ENCODE measurements at places on chromosomes 2 and 18.

- DNase-seq: no peak
Measured at GRCh38 chr2:111941531-111941930, 43.1 kb downstream of the MERTK start.

DNA sequence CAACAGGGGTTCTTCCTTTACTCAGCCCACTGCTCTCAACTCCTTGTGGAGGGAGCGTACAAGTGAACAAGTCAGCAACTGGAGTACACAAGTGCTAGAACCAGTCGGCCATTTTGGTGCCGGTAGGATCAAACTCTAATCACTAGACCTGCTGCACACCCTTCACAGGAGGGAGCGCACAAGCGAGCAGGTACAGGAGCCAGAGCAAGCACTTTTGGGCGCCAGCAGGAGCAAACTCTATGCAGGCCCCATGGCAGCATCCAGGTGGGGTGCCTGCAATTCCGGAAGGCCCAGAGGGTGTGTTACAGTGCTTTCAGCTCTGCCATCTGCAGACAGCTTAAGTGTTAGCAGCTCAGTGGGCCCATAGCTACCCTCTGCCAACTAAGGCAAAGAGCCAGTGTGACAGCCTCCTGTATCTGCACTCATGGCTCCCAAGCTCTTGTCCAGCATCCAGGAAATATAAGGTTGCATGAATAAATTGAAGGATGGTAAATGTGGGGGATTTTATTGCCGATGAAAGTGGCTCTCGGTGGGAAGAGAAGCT is 426.1 kb downstream of the DCC start:
- no peak for DNase-seq

DNA sequence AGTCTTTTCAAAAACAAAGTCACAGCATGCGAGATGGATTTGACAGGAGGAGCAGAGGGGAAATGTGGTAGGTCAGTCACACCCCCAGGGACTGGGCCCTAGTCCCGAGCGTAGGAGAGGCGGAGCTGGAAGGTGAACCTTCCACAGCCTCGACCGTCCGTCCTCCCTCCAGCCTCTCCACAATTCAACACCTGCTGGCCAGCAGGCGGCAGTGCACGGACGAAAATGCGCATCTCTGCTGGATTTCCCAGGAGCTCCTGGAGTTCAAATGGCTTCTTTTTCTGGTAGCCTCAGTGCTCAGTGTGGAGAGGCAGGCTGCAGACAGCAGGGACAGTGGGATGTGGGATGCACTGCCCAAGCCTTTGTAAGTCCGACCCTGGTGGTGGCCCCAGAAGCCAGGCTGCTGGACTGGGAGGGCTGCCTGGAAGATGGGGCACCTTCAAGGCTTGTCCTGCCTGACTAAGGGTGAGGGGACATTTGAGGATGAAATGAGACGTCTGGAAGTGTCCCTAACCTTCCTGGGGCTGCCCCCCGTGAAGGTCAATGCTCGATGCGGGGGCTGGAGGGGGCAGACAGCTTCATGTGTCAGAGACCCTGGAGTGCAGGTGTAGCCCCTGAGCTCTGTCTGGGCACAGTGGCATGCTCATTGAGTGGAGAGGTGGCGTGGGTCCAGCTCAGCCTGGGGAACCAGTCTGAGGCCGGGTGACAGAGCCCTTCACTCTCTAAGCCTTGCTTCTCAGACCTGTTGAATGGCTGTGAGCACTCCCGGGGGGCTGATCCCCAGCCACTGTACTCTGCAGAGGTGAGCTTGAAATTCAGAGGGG is 189.5 kb downstream of the TFCP2L1 start:
- DNase-seq: peak; percentile 51

GRCh38 chr2:75547345-75548035 is 13.2 kb downstream of the EVA1A start:
- DNase-seq: no peak

DNA sequence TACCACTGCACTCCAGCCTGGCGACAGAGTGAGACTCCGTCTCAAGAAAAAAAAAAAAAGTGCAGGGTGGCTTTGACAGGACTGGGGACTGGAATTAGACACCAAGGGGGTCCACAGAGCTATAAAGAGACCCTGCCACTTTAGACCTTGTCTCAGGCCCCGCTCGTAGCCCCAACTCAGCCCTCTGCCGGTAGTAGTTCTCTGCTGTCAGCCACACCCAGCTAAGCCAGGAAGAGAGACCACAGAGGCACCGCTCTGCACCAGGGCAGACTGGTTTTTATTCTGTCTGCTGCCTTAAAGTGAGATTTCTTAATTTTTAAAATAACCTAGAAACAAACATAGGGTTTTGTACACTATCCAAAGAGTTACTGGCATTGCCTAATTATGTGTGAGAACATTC is 66.0 kb downstream of the STEAP3 start:
- DNase-seq: no peak

DNA sequence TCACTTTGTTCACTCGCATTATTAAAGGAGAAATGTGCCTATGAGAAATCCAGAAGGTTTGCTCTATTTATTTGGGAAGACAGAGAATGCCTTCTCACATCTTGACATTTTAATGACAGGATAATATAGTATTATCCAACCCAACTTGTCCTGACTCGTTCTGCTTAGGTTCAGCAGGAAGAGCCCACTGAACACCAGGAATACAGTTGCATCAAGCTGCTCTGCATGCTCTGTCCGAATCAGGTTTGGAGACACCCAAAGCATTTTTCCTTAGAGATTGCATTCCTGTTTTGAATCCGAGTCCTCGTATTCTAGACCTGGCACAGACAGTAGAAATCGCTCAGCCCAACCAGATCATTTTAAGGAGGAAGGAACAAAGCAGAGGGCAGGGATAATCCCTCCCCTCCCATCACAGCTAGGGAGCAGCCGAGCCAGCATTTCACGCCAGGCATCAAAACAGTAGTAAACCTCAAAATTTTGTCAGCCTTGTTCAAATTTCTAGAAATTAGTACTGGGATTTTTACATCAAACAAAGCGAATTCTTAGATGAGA is 837.4 kb upstream of the ID2 start:
- DNase-seq: no peak

GRCh38 chr18:50560681-50561629 is 1.1 kb downstream of the MAPK4 start:
- DNase-seq: peak; percentile 51

DNA sequence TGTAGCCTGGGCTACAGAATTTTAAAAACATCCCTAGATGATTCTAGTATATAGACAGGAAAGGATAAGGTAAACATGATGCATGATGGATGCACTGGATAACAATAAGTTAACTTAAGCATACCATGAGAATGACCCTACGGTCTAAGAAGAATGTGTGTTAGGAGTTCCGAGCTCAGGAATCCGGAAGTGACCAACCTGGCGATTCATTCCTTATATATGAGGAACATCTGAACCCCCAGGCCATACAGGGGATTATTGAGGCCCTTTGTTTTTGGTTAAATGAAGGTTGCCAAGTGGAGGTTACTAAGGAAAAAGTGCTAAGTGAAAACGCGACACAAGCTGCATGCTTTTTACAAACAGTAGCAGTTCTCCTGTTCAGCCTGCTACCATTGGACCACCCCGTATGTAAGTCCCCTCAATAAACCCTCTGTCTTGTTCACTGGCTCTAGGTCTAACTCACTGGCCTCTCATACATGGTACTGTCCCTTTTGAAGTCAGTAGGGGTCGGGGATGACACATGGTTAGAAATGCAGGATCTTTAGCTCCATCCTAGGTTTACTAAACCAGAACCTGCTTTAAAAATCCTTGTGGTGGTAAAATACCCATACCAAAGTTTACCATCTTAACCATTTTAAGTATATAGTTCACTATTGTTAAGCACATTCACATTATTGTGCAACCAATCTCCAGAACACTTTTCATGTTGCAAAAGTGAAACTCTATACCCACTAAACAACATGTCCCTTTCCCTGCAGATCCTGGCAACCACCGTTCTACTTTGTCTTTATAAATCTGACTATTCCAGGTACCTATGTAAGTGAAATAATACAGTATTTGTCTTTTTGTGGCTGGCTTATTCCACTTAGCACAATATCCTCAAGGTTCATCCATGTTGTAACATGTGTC is 111.0 kb upstream of the MAP4K3 start:
- DNase-seq: no peak

GRCh38 chr2:12967804-12968203 is 251.1 kb downstream of the TRIB2 start:
- DNase-seq: no peak

DNA sequence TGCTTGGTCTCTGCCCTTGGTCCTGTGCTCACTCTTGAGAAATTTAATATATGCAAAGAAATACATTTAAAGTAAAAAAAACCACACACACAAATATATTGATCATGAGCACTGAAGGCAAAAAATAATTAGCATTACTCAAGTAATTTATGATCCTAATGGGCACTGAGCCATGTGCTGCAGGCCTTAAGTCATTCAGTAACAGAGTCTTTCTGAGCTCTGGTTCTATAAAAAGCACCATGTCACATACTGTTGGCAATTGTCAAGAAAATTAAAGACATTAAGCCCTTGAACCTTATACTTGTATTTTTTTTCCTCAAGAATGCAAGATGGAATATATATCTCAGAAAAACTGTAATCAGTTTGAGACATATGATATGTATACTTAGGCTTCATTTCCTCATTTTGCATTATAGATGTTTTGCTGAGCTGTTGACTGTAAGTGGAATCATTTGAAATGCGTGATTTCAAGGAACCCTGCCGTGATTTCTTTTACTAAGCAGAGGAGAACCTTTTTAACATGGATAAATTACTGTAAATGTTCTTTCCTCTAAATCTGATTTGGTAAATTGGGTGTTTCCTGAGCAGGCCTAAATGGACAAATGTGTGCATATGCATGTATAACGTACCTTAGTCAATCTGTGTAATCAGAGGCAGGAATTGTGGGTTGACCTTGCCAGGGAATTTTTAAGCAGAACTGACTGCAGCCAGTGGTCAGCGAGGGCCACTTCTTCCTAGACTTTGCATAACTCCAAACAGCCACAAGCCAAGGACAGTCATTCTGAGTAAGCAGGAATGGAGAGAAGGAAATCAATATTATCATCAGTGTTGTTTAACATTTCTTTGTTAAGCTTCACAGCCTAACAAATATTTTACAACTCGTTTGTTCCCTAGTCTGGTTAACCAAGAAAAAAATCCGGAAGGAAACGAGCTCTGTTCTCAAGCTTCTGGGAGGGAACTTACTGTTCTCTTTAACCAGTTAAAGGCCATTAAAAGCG is 191.5 kb upstream of the ATP5MC3 start:
- no peak for DNase-seq

DNA sequence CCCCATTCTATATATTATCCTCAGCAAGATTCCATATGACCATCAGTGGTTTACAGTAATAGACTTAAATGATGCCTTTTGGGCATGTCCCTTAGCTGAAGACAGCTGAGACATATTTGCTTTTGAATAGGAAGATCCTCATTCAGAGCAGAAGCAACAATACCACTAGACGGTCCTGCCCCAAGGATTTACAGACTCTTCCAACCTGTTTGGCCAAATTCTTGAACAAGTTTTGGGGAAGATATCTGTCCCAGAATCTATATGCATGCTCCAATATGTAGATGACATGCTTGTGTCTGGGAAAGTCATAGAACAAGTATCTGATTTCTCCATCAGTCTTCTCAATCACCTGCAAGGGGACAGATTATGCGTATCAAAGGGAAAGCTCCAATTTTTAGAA is 137.1 kb upstream of the RMP24 start:
- DNase-seq: no peak

GRCh38 chr2:158960193-158960592 is 8.2 kb upstream of the TANC1 start:
- DNase-seq: no peak

GRCh38 chr2:53103679-53104078 is 663.9 kb upstream of the CHAC2 start:
- no peak for DNase-seq

- DNase-seq: no peak
Measured at GRCh38 chr2:100174026-100174431, 31.6 kb upstream of the AFF3 start.

DNA sequence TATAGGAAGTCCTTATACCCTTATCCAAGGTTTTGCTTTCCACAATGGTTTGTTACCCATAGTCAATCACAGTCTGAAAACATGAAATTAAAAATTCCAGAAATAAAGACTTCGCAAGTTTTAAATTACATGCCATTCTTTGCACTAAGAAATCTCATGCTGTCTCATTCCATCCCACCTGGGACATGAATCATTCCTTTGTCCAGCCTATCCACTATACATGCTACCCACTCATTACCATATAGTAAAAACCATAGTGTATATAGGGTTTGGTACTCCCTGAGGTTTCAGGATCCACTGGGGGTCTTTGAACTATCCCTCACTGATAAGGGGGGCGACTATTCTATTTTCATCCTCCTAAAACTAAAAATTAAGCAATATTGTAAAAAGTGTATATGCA is 17.0 kb downstream of the SP3 start:
- DNase-seq: no peak

DNA sequence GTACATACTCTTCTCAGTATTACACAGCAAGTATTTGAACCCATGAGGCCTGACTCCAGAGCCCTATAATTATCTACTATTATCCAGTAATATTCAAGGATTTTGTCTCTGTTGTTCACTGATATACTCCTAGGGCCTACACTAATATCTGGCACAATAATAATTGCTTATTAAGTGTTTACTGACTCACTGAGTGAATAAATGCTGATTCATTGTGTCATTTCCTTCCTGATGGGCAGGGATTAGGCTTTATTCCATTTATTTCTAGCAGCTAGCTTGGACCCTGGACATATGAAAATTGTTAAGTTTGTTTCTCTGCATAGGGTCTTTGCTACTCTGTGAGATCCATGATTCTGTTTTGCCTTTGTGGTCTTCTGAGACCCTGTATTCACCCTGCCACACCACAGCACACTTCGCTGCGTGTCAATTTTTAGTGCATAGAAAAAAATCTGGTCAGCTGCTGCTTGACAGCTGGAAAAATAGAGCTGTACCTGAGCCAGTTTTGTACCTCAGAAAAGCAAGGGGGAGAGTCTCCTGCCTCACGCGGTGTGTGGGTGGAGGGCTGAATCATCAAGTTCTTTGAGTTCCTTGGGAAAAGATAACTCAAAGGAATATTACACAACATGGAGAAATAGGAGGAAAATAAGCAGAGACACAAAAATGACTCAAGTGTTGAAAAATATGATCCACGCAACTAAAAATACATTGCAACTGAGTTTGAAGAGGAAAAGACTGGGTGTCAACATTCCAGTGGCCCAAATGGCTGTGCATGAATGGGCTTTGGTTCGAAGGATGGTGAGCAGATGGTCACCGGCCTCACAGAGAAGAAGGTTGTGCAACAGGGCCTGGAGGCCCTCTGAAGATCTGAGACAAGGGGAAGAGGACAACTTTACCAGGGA is 18.9 kb upstream of the DPP4 start:
- DNase-seq: no peak

- no peak for DNase-seq
Measured at GRCh38 chr2:143548032-143548431, 418.8 kb downstream of the ARHGAP15 start.

DNA sequence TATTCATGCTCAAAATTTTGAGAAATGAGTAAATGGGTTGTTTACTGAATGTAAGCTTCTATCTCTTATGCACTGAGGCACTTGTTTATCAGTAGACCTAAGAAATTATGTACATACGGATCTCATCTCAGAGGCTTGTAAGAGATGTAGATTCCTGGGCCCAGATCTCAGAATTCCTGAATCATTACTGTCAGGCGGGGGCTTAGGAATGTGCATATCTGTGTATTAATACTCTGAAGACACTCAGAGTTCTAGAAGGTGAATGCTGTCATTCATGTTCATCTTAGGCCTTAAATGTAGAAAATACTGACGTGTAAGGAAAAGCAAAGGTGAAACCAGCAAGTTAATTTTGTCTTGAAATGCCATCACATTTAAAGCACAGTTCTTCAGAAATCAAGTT is 169.6 kb downstream of the FMNL2 start:
- no peak for DNase-seq

- DNase-seq: no peak
Measured at GRCh38 chr2:24438106-24438505, 52.9 kb upstream of the NCOA1 start.

GRCh38 chr2:157056200-157056676 is 201.3 kb upstream of the GALNT5 start:
- no peak for DNase-seq
